ENCODE measurements at places on chromosomes 16 and 17. TPM values are rescaled to one million over a fixed set of nuclear protein-coding genes. Genes with fewer than 3 reads are reported as not detected.

DNA sequence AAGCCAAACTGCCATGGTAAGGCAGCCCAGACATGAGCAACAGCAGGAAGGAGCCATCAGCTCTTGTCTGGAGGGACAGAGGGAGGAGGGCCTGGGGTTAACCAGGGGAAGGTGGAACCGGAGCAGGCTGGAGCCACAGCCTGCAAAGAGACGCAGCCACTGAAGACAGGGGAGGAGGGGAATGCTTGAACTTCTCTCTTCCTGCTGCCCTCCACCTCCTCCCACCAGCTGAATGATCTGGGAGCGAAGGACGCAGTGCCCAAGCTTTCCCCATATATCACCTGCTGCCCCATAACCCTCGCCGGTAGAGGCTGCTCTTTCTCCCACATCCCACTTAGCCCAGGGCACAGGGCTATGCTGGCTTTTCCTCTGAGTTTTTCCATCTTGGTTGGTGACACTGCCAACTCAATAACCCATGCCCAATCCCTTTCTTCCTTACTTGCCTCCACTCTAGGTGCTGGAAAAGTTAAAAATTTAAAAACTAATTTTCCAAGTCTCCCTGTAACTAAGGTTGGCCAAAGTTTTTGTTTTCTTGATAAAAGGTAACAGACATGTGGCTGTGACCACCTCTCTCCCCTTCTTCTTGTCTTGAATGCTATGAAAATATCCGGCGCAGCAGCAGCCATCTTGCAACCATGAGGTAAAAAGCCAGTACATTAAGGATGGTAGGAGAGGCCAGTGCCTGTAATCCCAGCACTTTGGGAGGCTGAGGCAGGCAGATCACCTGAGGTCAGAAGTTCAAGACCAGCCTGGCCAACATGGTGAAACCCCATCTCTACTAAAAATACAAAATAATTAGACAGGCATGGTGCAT is 21.8 kb upstream of the CACNG4 start:
- no peak for DNase-seq

Gene MRPL58
- 21.2 TPM for polyA plus RNA-seq

DNA sequence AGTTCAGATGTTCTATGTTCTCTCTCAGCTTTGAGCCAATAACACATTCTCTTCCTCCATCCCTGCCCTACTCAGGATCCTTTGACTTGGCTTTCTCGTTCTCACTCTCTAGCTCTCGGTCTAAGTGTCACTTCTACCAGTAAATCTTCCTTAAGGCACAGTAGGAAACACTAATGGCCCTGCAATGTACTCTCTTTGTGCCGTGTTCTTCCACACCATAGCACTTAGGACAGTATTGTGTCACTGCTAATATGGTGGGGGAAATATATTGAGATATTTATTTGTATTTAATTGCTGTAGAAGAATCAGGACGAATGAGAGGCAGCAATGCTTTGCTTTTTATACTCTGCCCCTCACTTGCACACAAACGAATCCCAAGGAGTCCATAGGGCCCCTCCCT is 493.1 kb downstream of the SHISA9 start:
- DNase-seq: no peak

DNA sequence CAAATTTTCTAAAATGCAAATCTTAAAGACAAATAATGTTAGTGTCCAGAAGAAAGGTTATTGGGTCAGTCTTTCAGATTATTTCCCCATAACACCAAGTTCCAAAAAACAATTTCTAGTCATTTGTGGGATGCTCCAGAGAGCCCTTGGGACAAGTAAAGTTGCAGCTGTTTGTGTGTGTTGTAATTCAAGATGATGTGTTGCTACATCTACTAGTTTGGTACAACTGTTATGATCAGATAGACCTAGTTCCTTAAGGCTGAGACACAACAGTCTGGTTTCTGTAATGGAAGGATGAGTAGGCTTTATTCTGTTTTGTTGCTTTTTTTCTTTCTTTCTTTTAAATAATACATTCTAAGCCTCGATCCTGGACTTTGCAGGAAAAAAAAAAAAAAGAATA is 41.9 kb downstream of the PIGL start:
- peak; percentile 35 for DNase-seq

Gene SLC16A6
- polyA plus RNA-seq: 0.72 TPM

DNA sequence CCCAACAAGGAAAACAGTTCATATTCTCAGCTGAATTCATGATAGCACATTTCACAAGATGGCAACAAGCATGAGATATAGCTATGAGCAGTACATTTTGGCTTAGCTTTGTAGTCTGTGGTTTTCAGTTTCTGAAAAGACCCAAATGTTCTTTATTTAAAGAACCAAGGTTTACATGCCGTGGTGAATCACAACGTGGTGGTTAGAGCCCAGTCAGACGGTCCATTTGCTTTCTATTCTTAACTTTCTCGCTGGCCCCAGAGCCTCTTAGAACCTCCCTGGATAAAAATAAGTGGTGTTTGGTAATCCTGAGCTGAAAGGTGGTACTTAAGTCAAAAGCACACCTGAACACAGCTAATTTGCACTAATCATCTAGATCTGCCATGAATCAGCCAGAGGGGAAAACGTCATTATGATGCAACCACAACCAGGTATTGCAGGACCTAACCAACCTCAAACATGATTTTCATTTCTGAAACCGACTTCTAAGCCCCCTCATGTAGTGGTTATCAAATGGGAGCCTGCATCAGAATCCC is 18.6 kb upstream of the HAPSTR1 start:
- no peak for DNase-seq

DNA sequence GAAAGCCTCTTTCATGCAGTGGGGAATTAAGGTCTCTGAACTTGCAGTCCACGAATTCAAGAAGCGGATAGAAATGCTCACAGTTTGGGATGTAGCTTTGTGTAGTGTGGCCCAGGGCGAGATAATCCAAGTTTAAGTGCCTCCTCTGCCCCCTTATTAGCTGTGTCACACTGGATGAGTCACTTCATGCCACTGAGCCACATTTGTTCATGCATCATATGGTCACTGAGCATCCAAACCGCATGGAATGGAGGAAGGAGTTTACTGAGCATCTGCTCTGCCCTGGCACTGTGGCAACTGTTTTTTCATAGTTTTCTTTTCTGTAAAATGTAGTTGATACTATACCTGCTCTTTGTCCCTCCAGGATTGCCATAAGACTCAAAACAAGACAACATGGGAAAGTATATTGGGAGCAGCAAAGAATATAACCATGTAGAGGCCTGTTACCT is 15.1 kb upstream of the DHX8 start:
- no peak for DNase-seq

All from hindlimb muscle (tissue), 1 donor.